ENCODE measurements at places on chromosomes 12 and 14. TPM values are rescaled to one million over a fixed set of nuclear protein-coding genes. Genes with fewer than 3 reads are reported as not detected.

PLEKHG7 gene
- not detected for total RNA-seq

DNA sequence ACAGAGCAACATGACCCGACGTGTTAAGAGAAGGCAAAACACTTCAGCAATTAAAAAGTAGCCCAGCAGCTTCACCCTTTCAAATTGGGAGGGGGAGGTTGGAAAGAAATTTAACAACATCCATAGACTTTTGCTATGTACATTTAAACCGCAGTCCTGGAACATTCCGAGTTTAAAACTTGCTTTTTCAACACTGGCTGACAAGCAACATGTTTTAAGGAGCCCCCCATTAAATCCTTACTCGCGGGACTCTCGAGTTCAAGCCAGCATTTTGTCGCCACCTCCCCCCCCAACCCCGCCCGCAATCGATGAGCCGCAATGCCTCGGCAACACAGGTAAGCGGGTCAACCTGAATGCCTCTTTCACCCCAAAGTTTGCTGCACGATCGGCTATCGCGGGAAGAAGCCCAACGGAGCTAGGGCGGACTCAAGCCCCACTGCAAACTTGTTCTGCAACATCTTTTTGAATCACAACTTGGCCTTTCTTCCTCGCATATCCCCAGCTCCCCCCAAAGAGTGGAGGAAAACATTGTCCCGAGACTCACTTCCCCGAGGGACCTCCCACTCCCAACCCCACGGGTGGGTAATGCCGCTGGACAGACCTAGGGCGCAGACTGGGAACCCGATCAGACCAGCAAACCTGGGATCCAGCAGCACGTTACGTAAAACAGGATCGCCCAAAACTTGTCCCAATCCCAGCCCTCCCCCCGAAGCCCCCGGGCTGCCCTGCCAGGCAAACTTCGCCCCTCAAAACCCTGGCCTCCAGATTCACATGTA lies 777 bp downstream of the ZFP36L1 start:
- no peak for DNase-seq

CCDC196 gene
- not detected for total RNA-seq

GRCh38 chr12:94621662-94622359 lies 28.5 kb downstream of the TMCC3 start:
- DNase-seq, result no peak

C12orf54 gene
- not detected for total RNA-seq

ANAPC5 gene
- 174 TPM for total RNA-seq

- DNase-seq, result peak; percentile 74
These were observed 23.5 kb upstream of the SELPLG start for GRCh38 chr12:108657130-108657745.

DNA sequence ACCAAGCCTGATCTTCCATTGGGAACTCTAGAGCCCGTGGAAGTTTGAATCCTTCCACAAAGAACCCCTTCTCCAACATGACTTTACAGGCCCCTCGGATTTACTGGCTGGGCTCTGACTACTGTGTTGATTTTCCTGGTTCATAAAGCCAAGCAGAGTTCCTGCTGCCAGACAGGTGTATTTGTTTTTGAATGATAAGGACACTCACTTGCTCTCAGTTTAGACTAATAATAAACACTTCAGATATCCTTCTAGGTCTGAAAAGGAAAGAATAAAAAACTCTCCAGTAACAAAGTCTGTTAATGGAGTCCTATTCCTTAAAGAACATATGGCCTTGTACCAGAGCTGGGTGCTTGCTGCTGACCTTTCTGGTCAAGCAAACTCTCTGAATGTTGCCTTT lies 31.0 kb downstream of the SIX1 start:
- peak; percentile 3 for DNase-seq

DNA sequence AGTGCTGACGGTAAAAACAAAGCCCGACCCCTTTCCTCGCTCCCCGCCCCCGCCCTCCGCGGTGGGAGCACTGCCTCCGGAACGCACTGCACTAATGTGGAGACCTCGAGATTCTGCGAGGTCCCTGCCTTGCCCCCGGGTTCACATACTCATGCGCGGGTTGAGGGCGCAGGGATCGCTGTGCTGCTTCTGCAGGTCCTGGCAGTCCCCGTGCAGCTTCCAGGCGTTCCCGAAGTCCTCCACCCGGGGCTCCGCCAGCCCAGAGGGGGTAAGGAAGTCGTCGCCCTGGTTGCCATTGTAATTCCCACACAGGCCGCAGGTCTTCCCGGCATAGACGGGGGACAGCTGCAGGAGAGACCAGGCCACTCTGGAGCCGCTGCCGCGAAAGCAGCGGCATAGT lies 66.8 kb downstream of the VWF start:
- DNase-seq, result no peak

- no peak for DNase-seq
These were observed 83.3 kb upstream of the MED13L start for GRCh38 chr12:116360579-116361413.

ITFG2 gene
- total RNA-seq, result 8.9 TPM

TC2N gene
- not detected for total RNA-seq

DNA sequence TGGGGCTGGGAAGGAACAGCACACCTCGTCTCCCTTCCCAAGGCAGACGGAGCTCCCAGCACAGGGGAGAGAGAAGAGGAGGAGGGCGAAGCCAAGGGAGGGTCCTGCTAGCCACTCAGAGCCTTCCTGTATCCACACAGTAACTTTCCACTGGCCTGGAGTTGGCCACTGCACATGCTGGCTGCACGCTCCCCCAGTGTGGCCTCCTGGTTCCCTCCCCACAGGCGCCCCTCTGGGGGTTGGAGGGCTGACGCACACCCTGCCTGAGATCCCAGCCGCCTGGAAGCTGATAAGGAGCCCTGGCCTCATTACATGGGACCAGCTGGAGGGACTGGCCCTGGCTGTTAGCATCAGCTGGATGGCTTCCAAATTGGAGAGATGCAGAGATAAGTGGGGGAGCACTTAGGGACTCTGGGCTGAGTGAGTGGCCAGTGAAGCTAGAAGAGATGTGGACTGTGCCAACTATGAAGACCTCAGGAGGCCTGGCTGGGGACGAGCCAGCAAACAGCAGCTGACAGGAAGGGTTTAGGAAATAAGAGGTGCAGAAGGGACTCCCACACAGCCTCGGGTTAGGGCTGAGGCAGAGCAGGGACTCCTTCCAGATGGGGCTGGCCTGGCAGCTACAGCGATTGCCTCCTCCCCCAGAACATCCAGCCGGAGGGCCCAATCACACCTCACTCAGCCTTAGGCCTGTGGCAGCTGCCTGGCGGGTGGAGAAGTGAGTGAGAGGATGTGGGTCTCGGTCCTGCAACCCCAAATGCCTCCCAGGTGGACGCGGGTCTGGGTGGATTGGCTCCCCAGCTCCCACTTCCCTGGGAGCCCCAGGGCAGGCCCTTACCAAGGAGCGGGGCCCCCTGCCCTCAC lies 26.3 kb upstream of the BCDIN3D start:
- DNase-seq, result peak; percentile 35

PTGER2 gene
- total RNA-seq, result not detected

DNA sequence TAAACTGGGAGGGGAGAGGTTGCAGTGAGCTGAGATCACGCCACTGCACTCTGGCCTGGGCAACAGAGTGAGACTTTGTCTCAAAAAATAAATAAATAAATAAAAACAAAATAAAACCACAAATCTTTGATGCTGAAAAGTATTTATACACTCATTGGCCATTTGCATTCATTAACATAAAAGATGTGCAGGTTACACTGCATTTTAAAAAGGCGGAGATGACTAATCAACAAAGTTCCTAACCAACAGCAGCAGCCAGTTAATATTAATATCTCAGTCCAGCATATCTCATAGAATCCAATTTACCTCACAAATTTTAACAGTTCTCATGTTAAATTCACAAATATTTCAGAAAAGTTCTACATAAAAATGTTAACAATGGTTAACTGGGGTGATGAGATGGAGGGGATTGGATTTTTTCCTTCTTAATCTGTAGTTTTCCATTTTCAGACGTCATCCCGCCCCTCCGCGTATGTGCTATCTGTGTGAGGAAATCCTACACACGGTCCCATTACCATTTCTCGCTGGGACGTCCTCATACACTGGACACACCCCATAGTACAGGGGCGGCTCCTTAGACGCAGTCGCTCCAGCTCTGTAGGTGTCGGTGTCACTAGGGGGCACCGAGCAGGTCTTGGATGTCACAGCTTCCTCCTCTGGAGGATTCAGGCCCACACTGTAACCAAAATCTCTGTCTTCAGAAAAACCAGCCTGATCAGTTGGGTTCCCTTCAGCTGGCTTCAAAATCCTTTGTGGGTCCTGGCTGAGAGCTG lies 7.3 kb downstream of the ANKLE2 start:
- no peak for DNase-seq

DNA sequence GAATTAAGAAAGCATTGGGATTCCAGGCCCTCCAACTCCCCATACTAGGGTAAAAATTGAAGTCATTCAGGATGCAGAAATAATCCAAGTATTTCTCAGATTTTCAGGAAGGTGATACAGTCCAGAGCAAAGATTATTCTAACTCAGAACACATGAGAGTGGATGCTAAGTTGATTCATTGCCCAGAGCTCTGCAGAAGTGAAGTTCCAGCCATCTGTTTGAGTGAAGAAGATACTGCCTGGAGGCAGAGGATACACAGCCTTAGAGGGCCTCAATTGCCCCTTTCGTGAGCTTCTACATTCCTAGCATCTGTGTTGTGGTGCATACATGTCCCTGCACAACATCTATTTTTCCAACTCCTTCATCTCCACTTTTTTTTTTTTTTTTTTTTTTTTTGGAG lies 36.9 kb upstream of the SMUG1 start:
- DNase-seq, result no peak

ESPL1 gene
- 11.6 TPM for total RNA-seq

SYCP3 gene
- total RNA-seq, result not detected

All from HepG2 (cell line).